ENCODE measurements at places on chromosomes 11 and 22.
A peak's percentile ranks its signal among the peaks of the same experiment; 100 is the strongest.

DNA sequence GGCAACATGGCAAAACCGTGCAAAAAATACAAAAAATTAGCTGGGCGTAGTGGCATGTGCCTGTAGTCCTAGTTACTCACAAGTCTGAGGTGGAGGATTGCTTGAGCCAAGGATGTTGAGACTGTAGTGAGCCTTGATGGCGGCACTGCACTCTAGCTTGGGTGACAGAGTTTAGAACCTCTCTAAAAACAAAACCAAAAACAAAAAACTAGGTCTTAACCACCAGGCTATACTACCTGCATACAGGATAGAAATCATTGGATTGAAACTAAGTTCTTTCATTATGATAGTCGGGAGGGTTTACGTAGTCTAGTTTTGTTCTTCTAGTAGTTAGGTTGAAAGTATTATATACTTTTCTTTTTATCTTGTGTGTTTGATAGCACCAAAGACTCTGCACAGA is 5.8 kb downstream of the RNF214 start:
- no peak for DNase-seq

GRCh38 chr11:62543680-62544444 is 2.7 kb downstream of the AHNAK start:
- peak; percentile 36 for DNase-seq

DNA sequence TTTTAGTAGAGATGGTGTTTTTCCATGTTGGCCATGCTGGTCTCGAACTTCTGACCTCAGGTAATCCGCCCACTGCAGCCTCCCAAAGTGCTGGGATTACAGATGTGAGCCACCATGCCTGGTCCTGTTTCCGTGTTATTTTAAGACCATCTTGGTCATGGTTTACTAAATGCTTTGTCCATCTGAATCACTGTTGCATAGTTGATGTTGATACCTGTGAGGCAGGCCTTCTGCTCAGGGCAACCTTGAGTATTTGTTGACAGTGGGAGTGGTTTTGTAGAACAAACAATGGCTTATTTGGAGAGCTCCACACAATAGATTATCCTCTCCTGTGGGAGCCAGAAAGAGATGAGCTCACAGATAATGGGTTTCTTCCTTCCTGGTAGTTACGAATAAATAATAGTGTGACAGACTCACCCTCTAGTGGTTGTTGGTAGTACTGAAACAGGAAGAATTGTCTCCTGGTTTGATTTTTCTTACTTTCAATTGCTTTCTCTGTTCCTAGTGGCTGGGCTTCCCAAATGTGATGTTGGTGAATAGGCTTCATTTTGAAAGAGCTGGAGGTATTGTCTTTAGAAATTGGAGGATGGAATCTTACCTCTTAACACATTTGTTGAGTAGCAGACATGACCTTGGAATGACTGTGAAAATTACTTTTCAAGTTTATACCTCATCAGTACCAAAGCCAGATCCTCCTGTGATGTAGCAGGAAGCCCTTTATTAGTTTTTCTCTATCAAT is 39.0 kb downstream of the CTNND1 start:
- peak; percentile 77 for DNase-seq

GRCh38 chr11:7901319-7901854 is 29.7 kb downstream of the OR10A6 start:
- DNase-seq: no peak

DNA sequence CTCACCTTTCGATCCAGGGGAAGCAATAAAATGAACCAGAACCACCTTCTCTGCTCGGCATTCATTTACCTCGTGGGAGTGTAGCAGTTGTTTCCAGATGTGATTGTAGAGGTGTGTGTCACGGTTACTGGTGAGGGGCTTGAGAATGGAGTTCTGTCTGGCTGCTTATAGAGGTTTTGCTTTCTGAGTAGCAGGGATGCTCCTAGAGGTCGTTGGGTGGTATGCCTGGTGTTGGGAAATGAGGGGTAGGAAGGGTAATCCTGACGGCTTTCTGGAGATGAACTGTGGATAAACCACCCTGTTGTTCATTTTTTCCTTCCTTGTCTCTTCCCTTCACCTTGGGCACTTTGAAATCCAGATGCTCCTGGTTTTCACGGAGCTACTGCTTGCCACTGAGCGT is 8.1 kb downstream of the TEAD1 start:
- no peak for DNase-seq

- no peak for DNase-seq
These were observed 1.1 kb upstream of the FANCF start for GRCh38 chr11:22626573-22627239.

DNA sequence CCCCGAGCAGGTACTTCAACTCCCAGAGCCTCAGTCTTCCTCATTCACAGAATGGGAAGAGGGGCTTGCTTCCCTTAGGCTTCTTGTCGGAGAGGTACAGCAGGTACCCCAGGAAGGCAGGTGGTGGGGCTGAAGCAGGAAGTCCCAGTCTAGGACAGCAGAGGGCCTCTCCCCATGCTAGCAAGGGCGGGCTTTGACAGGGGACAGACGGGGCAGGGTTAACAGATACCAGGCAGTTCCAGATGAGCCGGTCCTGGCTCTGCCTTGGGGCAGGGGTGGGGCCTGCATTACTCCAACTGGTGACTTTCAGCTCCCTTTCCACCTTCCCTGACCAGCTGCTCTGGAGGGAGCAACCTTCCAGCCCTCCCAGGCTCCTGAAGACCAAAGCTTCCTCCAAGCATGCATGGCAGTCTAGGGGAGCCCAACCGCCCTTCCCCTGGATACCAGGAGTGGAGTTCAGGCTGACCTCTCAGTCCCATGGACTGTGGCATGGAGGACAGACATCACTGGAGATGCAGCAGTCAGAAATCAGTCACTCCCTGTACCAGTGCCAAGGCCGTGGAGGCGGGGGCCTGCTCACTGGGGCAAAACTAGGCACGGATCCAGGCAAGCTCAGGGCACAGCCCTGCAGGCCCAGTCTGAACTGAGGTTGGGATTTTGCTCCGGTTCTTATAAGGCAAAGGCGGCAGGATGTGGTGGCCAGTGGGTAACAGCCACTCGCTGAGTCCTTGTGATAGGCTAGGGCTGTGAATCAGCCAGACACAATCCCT is 60.5 kb downstream of the NAT10 start:
- DNase-seq: peak; percentile 10

DNA sequence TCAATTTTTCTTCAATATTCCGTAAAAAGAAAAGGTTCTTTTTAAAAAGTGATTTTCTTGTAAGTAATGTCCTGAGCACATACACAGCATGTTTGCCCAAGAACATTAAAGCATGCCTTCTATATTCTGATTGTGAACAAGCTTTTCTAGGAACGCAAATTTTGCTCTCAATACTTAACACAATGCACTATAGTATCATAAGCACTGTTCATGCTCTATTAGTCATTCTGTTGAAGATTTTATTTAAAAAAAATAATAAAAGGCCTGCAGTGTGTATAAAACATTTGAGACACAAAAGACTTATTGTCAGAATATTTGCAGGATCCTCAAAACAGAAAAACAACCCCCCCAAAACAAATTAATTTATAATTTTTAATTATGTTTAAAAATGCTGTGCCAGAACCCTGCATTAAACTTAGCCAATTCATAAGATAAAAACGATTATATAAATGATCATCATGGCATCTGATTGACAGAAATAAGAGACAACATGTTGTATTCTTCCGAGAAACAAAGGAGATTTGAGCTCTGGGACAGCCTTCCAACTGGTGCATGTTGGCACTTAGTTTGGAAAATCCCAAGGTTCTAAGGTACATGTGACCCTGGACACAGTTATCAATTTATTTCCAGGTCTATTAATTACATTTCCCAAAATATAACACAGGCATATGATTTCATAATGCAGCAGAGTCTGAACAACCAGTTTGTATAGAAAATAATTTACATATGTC is 13.1 kb downstream of the MTMR2 start:
- DNase-seq: no peak

- DNase-seq: no peak
These were observed 22.6 kb downstream of the MRGPRD start for GRCh38 chr11:68958211-68958610.

DNA sequence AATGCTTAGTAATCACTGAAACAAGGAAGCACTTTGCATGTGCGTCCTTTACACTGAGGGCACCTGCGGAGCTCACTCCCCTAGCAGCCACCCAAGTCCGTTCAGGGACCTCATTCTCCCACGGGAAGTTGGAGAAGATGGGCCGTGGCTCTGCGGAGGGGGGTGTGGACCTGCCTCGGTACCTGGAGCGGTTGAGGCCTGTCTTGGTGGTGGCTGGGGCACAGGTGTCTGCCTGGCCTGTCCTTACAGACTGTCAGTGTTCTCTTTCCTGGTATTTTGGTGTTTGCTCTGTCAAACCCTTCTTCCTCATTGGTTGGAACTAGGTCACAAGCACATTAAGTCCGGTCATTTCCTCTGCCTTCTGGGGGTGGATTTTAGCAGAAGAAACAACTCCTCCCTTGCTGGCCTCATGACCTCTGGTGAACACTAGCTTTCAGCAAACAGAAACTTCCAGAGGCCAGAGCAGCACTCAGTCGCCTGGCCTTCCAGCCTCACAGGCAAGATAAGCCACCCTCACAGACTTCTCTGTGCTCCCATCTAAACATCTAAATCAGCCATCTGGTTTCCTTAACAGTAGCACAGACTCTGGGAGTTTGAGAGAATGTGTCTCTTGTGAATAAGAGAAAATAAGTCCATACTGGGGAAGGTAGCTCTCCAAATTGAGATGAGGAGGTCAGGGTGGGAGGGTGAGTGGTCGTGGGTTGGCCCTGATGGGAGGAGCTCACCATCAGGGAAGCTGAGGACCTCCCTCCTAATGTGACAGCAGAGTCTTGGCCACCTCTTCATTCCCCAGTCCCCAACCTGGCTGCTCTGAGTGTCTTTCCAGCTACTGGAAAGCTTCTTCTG is 8.6 kb downstream of the SNAP29 start:
- DNase-seq: peak; percentile 44

GRCh38 chr22:46007003-46007847 is 30.3 kb upstream of the WNT7B start:
- peak; percentile 89 for DNase-seq

DNA sequence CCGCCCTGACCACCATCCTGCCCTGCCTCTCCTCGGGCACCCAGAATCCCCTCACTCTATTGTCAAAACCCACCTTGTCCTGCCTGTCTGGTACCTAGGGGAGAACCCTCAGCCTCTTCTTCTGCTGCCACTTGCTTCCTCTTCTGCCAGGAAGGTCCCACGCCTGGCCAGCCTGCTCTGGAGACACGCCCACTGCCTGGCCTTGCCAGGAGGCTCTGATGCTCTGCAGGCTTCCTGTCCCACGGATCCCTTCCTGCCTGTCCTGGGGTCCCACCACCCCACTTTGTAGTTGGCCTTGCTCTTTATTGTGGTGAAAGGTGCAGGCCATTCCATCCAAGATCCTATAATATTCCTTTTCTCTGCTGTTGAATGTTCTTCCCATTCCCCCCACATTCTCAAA is 63.4 kb downstream of the BMAL1 start:
- DNase-seq: no peak

DNA sequence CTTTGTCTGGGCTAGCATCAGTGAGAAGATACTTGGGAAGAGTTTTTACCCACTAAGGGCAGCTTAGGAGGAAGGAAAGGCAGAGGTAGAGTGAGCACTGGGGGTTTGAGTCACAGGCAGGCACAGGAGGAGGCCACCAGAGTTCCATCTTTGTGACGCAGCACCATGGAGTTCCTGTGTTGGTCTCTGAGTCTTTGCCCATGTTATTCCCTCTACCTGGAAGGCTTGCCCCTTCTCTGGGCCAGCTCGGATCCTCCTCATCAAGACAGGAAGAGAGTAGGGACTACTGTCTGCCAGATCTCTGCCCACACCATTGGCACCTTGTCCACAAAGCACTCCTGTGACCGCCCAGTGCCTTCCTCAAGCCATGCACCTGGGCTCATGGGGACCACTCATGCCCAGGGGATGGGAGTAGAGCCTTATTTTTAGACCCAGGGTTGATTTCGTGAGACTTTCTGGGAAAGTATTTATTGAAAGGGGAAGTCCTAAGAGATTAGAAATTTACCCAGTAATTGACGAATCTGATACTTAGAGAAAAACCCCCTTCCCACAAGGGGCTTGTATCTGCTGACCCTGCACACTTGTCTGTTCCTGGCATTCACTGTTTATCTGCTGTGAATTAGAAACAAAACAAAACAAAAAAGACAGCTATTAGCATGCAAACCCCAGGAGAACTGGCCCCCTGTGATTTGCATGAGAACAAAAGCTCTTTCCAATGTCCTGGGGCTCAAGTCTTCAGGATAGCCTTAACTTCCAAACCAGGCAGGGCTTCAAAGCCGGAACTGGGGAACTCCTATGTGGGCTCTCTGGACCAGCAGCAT is 35.9 kb upstream of the MYEOV start:
- no peak for DNase-seq

GRCh38 chr11:35233518-35233917 is 94.5 kb downstream of the CD44 start:
- DNase-seq: no peak

DNA sequence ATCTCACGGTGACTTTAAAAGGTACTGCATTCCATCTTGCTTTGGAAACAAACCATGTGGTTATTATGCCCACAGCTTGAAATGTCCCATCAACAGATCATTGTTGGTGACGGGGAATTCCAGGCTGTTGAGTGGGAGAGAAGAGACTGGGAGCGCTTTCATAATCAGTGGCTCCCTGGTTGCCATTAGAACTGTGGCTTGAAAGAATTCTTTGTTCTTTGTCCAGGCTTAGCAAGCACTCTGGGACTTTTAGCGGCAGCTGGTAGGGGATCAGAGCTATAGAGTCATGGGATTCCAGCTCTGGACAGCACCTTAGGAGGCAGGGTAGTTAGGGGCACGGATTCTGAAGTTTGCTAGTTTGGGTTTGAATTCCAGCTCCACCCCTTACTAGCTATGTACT is 22.0 kb downstream of the MMP20 start:
- peak; percentile 62 for DNase-seq

DNA sequence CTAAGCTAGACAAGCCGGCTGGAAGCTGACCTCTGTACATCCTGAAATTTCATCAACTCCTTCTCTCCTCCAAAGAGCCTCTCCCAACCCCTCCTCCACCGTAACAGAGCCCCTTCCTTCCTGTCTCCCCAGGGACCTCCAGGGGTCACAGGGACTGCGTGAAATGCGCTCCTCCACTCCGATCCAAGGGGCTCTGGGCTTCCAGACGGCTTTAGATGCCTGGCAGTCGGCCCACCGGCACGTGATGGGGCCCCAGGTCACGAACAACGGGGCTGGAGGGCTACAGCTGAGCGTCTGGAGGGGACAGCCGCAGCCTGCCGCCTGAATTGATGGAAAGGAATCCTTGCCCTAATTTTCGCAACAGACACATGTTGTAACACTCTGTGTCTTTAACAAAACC is 264.1 kb downstream of the MN1 start:
- no peak for DNase-seq

DNA sequence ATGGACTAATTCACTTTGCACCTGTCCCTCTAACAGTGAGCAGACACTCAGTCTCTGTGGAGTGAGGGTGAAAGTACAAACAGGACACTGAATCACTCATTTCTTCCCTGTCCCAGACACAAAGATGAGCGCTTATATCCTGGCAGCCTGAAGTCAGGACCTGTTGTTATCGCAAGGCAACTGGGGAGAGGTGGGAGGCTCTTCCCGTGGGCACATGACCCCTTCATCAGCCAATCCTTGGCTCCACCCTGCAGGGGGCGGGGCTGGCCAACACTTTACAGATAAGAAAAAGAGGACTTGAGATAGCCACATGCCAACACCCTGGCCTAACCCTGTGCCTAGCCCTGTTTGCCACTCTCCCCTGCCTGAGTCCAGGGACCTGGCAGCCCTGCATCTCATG is 29.5 kb upstream of the TESMIN start:
- DNase-seq: peak; percentile 22

- DNase-seq: no peak
These were observed 720.6 kb upstream of the ANO5 start for GRCh38 chr11:21472261-21472660.

GRCh38 chr22:32746732-32747131 is 54.8 kb upstream of the TIMP3 start:
- no peak for DNase-seq

All from EH (cell line).